NCI-H1092 (cell line): ENCODE measurements at places on chromosomes 6 and 20.
A peak's percentile ranks its signal among the peaks of the same experiment; 100 is the strongest.

DNA sequence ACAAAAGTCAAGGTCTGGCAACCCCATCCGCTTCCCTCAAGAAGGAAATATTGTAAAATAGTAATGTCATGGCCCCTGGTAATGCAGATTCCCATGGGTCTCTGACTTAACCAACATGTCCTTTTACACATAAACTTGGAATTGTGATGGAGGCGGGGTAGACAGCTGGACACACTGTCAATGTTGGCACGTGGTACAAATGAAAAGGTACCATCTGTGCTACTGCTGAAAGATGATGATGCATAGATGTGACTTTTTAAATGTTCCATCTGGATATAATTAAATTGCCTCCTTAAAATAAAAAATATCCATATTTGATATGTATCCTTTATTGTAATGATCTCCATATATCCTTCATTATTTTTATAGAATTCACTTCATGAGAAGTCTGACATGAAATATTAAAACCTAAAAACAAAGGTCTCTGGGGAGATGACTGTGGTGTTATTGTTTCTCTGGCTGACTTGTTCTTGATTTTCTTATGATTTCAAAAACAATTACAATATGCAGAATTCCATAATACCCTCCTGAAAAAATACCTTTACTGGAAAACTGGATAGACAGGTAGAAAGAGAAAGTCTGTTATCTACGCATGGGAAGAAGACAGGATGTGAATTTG, 104.5 kb downstream of the MKKS start:
- DNase-seq: no peak

GRCh38 chr6:449486-450419, 58.2 kb downstream of the IRF4 start:
- DNase-seq: no peak

DNA sequence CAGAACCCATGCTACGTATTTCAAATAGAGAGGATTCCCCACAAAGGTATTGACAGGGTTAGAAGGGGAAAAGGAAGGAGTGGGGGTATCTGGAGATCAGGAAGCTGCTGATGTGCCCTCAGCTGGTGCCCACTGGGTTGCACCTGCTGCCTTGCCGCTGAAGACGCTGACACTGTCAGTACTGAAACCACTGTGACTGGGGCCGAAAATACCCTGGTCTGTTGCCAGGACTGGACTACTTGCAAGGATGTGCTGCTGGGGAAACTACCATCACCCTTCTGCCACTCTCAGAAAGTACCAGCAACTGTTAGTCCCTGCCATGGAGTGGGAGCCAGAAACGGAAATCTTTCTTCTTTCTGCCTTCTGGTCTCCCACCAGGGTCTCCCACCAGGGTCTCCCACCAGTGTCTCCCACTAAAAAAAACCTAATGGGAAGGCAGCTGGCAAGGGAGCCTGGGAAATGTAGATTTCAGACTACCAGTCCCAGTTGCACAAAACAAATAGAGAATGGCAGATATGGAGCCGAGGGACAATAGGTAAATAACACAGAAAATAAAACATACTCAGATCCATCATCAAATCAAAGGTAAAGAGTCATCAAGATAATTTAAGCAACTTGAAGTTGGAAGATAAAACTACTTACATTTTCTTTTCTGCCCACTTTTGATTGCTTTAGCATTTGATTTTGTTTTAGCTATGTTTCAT, 204.8 kb downstream of the TPBG start:
- DNase-seq: peak; percentile 53

GRCh38 chr20:44182135-44182765, 4.7 kb downstream of the JPH2 start:
- DNase-seq: no peak

- DNase-seq: no peak
Measured at GRCh38 chr20:5675103-5676091, 74.8 kb upstream of the SHLD1 start.

GRCh38 chr6:146868671-146869209, 270.0 kb downstream of the ADGB start:
- peak; percentile 2 for DNase-seq

DNA sequence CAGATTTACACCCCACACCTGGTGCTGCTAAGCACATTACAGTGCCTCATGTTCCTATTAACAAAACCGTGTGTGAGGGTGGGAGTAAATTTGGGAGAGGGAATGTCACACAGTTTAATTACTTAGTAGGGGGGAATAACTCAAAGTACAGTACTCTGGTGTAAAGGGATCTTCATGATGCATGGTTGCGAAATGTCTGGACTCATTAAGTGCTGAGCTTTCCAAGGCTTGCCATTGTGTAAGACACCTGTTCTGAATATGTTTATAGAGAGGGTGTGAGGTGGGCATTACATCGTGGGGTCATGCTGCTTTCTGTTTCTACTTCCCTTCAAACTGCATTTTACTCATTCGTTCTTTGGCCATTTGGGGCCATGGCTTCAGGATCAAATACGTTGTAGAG, 181.2 kb downstream of the ADGRG6 start:
- no peak for DNase-seq

DNA sequence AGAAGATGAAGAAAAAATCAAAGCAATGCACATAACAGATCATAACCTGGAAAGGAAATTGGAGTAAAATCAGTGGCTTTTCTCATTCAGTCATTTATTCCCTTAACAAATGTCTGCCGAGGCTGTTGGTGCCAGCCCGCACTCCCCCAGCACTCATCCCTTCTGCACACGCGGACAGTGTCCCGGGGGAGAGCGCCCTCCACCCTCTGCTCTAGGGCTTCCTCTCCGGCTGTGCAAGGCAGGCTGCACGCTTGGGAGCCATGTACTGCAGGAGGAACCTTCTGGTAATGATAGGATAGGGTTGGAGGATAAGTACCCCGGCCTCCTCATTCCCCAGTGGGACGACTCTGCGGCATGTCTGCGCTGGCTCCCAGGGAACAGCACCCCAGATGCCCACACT, 134.5 kb downstream of the PAX1 start:
- DNase-seq: no peak

DNA sequence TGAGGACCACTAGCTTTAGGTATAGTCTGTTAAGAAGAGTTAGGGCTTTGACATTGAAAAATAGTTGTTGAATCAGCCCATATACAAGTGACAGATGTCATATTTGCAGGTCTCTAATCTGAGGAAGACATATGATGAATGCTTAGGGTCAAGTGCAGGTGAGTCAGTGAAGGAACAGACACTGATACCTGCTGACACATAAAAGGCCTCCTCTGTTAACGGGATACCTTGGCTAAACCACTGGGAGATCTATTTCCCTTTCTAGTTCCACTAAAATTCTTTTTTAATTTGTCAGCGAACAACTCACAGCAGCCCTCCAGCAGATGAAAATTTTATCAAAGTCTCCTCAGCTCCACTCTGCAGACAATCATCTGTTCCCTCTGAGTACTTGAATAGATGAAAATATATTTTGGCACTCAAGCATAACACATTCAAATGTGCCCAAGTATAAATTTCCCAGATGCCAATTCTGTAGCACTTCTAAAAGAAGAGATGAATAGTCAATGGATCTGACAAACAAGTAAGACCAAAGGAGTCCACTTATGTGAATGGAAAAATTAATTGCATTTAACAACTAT, 154.0 kb downstream of the KIF16B start:
- DNase-seq: no peak

- no peak for DNase-seq
Measured at GRCh38 chr6:119673741-119674140, 324.2 kb upstream of the MAN1A1 start.

DNA sequence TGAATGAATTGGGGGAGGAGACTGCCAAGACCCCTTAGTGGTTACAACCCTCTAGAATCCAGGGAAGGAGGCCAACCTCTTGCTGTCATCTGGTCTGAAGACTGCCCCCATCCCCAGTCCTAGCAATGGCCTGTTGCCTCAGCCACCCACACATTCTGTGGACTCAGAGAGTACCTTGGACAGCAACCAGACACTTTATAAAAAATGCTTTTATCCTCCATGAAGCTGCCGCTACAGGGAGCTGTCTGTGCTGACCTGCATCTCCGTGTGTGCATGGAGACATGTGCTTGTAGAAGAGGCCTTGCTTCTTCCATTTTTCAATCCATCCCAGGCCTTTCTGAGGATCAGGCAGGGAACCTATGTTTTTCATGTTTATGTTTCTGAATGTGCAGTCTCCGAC, 15.2 kb downstream of the CDH22 start:
- DNase-seq: no peak

- no peak for DNase-seq
Measured at GRCh38 chr6:154318721-154319120, 37.9 kb downstream of the IPCEF1 start.

DNA sequence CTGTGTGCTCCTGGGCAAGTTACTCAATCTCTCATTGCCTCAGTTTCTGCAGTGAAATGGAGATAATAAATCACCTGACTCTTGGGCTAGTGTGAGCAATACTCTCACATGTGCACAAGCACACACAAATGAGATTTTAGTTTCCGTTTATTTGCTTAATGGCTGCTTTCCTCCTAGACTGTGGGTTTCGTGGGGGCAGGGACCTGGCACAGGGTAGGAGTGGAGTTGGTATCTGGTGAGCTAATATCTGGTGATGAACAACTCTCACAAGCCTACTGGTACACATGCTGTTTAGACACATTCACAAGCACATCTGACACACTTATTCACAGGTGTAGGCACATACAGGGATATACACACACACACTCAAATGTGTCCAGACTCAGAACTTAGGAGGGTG, 73.8 kb downstream of the TOX2 start:
- no peak for DNase-seq

GRCh38 chr6:20402342-20403069, 827 bp downstream of the E2F3 start:
- DNase-seq: peak; percentile 23

DNA sequence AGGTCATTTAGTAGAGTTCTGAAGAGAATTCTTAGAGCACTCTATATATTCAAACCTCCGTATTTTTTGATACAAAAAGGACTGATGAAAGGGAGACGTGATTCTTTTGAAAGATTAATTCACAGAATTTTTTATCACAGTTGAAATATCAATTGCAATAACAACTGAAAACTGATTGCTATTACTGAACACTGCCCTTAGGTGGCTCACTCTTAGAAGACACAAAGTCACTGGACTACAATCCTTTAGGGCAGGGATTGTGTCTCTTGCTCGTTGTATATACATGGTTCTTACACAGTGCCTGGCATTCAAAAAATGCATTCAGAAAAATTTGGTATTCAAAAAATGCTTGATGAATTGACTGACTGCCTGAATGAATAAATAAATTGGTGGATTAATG, 17.1 kb upstream of the CALHM6 start:
- DNase-seq: no peak

- DNase-seq: no peak
Measured at GRCh38 chr6:101711518-101711917, 318.0 kb downstream of the GRIK2 start.

GRCh38 chr20:53013847-53014246, 41.7 kb downstream of the TSHZ2 start:
- no peak for DNase-seq

DNA sequence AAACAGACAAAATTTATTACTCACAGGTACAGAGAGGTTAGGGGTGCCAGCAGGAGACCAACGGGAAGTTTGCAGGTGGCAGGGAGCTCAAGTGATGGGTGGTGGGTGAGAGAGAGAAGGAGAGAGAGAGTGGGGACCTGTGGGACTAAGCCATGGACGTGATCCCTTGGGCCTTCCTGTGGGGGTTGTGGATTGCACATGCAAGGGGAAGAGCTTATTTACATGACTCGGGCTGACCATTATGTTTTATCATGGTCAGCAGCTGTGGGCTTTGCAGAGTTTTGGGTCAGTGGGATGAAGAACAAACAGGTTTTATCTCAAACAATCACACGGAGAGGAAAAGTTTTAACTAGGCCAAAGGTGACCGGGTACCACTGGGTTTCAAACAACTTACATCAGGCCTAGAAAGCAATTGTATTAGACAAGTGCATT, 156.2 kb upstream of the EXOC2 start:
- no peak for DNase-seq

GRCh38 chr6:146881228-146882181, 282.7 kb downstream of the ADGB start:
- no peak for DNase-seq

GRCh38 chr20:9993137-9993536, 41.6 kb upstream of the ANKEF1 start:
- no peak for DNase-seq

DNA sequence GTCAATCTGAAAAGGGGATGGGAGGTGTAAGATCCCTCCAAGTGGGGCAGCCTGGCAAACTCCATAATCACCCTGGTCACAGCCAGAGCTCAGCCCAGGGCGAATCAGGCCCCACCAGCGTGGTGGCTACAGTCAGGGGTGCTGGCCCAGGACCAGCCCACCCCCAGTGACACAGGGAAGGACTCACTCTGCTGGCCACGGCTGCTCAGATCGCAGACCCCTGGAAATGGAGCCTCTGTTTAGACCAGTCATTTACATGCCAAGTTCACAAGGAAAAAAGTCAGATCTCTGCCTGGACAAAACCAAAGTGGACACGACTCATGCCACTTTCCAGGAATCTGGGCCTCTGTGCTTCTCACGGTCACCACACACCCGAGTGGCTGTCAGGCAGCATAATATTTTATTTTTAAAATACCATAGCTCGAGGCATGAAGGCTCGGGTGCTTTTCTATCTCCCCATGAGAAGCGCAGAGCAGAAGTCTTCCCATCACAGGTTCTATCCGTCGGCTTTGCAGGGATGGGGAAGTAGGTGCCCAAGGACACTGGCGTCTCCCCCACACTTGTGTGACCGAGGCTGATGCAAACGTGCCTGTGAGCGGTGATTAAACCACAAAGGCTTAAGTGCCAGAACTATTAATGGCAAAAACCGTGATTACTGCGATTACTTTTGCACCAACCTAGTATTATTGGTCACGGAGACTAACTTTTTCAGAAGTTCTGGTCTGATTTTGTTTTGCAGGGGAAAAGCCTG, 13.0 kb downstream of the PXDC1 start:
- DNase-seq: no peak

GRCh38 chr6:74199215-74199915, 503.4 kb downstream of the CD109 start:
- no peak for DNase-seq
